MCF 10A (cell line): ENCODE measurements at places on chromosomes 2 and 18. TPM values are rescaled to one million over a fixed set of nuclear protein-coding genes. Genes with fewer than 3 reads are reported as not detected.

- no peak overlapping the region for H3K4me3 ChIP-seq
- peak; percentile 20 for DNase-seq
- H3K4me1 ChIP-seq, result peaks cover 8% of the 10 kb centered on the region
- H3K27ac ChIP-seq, result no peak overlapping the region
These were observed 3.8 kb downstream of the DSG1 start for GRCh38 chr18:31321719-31322118.

DNA sequence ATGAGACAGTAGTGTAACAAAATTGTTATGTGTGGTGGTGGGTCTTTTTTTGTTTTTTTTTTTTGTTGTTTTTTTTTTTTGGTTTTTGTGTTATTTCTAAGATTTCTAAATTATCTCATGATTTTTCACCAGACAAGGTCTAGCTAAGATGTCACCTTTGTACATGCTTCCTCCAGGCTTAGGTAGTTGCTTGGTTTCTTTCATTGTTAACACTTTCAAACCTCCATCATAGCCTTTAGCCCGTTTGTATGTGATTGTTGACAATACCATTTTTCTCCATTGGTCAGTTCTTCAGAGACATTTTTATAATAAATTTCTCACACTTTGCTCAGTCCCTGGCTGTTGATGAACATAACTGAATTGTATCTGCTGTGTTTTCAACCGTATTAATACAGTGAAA lies 2.2 kb downstream of the RELCH start:
- H3K4me1 ChIP-seq, result peaks cover 6% of the 10 kb centered on the region
- H3K36me3 ChIP-seq, result peaks cover 12% of the 10 kb centered on the region
- no peaks in the 10 kb centered on the region for H3K27me3 ChIP-seq
- H3K4me3 ChIP-seq, result peak overlapping the region; percentile 100
- H3K27ac ChIP-seq, result no peak overlapping the region
- no peak for DNase-seq

- no peak overlapping the region for H3K27ac ChIP-seq
- no peaks in the 10 kb centered on the region for H3K27me3 ChIP-seq
- no peak overlapping the region for H3K4me3 ChIP-seq
- H3K4me1 ChIP-seq, result peaks cover 6% of the 10 kb centered on the region
These were observed 57.6 kb upstream of the CD302 start for GRCh38 chr2:159855557-159856061.

DNA sequence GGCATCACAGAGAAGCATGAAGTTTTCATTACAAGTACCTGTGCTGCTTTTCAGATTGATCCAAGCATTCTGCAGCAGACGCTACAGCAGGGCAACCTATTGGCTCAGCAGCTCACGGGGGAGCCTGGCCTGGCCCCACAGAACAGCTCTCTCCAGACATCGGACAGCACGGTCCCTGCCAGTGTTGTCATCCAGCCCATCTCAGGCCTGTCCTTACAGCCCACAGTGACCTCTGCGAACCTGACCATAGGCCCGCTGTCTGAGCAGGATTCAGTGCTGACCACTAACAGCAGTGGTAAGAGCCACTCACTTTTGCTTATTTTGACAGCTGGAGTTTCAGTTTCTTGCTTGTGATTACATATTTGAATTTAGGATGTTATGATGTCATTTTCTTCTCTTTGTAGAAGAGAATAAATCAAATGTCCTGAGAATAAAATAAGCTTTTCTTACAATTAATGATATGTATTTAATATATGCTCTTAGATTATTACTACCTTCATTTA lies 104.9 kb downstream of the ZNF236 start:
- no peak overlapping the region for H3K27ac ChIP-seq
- no peaks in the 10 kb centered on the region for H3K27me3 ChIP-seq
- H3K4me1 ChIP-seq, result no peaks in the 10 kb centered on the region

DNA sequence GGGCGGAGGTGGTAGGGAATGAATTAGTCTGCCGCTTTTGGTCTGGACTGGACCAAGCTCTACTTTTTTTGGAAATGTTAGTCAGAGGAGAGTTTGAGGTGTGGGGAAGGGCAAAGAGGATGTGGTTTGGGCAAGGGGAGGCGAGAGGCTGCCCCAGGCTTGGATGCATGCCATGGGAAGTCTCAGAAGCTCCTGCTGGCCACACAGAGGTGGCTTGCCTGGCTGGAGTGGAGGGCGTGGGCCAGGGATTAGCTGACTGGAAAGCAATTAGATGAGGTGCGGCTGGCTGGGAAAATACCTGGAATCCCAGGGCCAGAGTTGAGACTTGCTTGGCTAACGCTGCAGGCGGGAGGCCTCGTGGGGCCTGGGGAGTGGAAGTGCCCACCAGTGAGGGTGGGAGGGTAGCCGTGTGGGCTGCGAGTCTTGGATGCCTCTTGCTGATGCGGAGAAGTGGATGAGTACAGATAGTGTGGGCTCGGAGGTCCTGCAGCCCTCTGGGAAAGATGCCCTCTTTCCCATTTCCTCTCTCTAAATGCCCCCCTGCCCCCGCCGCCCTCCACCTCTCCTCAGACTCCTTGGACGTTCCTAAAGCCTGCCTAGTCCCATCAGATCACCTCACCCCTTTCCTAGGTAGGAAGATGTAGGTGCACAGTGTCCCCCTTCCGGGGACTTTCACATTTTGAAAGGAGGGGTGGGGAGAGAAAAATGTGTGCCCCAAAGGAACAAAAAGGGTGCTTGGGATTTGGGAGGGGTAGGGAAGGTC lies 117.6 kb downstream of the SMAD7 start:
- H3K27ac ChIP-seq, result peak overlapping the region; percentile 88
- peak; percentile 98 for DNase-seq
- H3K4me1 ChIP-seq, result peaks cover 45% of the 10 kb centered on the region
- peaks cover 29% of the 10 kb centered on the region for H3K36me3 ChIP-seq
- no peaks in the 10 kb centered on the region for H3K27me3 ChIP-seq

DNA sequence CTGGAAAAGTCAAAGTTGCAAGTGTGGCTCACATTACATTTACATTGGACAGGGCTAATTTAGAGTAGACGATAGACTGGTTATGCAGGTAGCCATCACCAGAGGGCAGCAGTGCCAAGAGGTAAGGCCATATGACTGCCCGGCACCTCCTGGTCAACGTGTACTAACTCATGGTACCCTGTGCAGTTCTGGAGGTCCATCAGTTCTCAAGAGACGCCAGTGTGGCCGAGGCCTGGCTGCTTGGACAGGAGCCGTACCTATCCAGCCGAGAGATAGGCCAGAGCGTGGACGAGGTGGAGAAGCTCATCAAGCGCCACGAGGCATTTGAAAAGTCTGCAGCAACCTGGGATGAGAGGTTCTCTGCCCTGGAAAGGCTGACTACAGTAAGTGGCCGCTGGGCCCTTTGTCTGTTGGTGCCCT lies 65.8 kb upstream of the EML6 start:
- peaks cover 93% of the 10 kb centered on the region for H3K36me3 ChIP-seq
- peak; percentile 67 for DNase-seq
- H3K4me1 ChIP-seq, result no peaks in the 10 kb centered on the region
- no peaks in the 10 kb centered on the region for H3K27me3 ChIP-seq
- no peak overlapping the region for H3K4me3 ChIP-seq
- no peak overlapping the region for H3K27ac ChIP-seq

DNA sequence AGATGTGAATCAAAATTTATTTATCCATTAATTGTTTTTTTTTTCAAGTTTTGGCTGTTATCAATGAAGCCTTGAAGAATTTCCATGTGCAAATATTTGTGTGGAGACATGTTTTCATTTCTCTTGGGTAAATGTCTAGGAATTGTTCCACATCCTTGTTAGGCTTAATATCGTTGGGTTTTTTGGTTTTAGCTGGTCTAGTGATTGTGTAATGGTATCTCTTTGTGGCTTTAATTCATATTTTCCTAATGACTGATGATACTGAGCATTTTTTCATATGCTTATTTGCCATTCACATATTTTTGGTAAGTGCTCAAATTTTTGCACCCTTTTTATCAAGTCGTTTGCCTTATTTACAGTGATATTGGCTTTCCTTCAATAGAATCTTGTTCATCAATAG lies 250.3 kb upstream of the EPHA4 start:
- peaks cover 18% of the 10 kb centered on the region for H3K4me1 ChIP-seq
- DNase-seq, result no peak
- H3K27ac ChIP-seq, result no peak overlapping the region
- no peaks in the 10 kb centered on the region for H3K27me3 ChIP-seq
- H3K36me3 ChIP-seq, result no peaks in the 10 kb centered on the region

DNA sequence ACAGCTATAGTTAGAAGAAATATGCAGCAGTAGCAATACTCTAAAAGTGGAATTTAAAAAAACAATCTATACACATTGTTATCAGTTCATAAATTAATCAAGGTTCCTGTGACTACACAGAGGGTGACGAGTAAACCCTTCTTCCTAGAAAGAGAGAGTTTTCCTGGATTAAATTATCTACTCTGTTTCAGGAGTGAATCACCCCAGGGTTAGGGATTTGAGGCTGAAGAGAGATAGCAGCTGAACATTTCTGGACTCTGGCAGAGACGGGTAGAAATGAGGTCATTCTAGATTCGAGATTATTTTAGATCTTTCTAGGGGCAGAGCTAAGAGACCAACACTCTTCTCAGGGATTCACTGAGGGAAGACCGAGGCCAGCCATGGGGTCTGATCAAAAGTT lies 38.8 kb upstream of the PMAIP1 start:
- no peaks in the 10 kb centered on the region for H3K4me1 ChIP-seq
- no peak overlapping the region for H3K4me3 ChIP-seq
- no peak for DNase-seq
- no peak overlapping the region for H3K27ac ChIP-seq

DNA sequence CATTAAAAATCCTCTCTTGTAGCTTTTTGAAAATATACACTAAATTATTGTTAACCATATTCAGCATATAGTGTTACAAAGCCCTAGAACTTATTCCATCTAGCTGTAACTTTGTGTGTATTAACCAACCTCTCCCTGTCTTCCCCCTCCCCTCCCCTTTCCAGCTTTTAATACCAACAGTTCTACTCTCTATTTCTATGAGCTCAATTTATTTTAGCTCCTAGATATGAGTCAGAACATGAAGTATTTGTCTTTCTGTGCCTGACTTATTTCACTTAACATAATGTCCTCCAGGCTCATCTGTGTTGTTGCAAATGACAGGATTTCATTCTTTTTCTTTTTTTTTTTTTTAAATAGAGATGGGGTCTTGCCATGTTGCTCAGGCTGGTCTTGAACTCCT lies 45.1 kb downstream of the GPD2 start:
- H3K27ac ChIP-seq, result peak overlapping the region; percentile 5
- H3K27me3 ChIP-seq, result no peaks in the 10 kb centered on the region
- peaks cover 18% of the 10 kb centered on the region for H3K4me1 ChIP-seq
- peaks cover 13% of the 10 kb centered on the region for H3K36me3 ChIP-seq
- no peak for DNase-seq

DNA sequence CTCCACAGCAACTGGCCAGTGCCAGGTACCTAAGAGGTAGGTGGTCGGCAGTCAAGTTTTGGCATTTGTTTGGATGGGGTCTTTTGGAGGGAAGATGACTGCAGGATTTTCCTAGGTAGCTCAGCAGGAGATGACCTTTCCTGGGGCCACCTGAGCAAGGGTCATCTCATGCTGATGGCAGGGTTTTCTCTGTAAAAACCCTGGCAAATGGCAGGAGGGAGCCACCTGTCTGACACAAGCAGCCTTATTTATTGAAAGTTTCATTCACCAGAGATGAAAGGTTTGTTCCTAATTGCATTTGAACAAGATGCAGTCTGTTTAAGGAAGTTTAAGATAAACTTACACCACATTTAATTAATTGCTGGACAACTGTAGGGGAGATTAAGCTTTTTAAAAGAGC lies 31.6 kb upstream of the ACAA2 start:
- no peak for DNase-seq
- H3K4me1 ChIP-seq, result peaks cover 29% of the 10 kb centered on the region
- H3K36me3 ChIP-seq, result no peaks in the 10 kb centered on the region
- peak overlapping the region; percentile 16 for H3K27ac ChIP-seq
- H3K4me3 ChIP-seq, result no peak overlapping the region

DNA sequence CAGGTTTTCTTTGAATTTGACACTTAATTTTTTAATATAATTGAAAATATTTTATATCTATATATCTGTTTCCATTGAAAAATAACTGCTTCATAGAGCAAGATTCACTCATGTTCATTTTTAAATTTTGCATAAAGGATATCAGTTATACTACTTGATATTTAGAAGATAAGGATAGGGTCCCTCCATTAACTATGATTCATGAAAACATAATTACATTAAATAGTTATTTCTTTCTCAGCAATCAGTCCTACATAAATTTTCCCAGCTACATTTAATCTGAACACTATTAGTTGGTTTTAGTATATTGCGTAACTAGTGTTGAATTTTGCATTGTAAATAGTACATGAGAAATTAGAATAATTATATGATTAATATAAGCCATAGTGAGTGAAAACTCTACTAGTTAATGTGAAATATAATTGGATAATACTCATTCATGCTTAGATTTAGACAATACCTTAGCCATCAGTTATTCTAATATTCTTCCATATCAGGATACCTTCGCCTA lies 42.7 kb downstream of the LRP1B start:
- DNase-seq, result no peak
- H3K27ac ChIP-seq, result no peak overlapping the region
- H3K36me3 ChIP-seq, result no peaks in the 10 kb centered on the region
- H3K4me1 ChIP-seq, result no peaks in the 10 kb centered on the region
- H3K4me3 ChIP-seq, result no peak overlapping the region
- peaks cover 86% of the 10 kb centered on the region for H3K27me3 ChIP-seq

GRCh38 chr2:70759446-70759845 lies 8.6 kb downstream of the ADD2 start:
- peaks cover 6% of the 10 kb centered on the region for H3K36me3 ChIP-seq
- no peaks in the 10 kb centered on the region for H3K4me1 ChIP-seq
- H3K27me3 ChIP-seq, result peaks cover 25% of the 10 kb centered on the region
- DNase-seq, result no peak

- DNase-seq, result no peak
- no peaks in the 10 kb centered on the region for H3K36me3 ChIP-seq
- H3K4me3 ChIP-seq, result no peak overlapping the region
- H3K27me3 ChIP-seq, result no peaks in the 10 kb centered on the region
- H3K4me1 ChIP-seq, result no peaks in the 10 kb centered on the region
- no peak overlapping the region for H3K27ac ChIP-seq
These were observed 194.8 kb downstream of the ANAPC1 start for GRCh38 chr2:111689174-111689573.

GRCh38 chr2:175350105-175350504 lies 168.6 kb upstream of the ATP5MC3 start:
- no peaks in the 10 kb centered on the region for H3K36me3 ChIP-seq
- H3K27ac ChIP-seq, result no peak overlapping the region
- peaks cover 87% of the 10 kb centered on the region for H3K27me3 ChIP-seq
- H3K4me3 ChIP-seq, result no peak overlapping the region
- no peak for DNase-seq

- H3K4me3 ChIP-seq, result no peak overlapping the region
- H3K27me3 ChIP-seq, result no peaks in the 10 kb centered on the region
- H3K36me3 ChIP-seq, result peaks cover 5% of the 10 kb centered on the region
- DNase-seq, result peak; percentile 2
- peaks cover 21% of the 10 kb centered on the region for H3K4me1 ChIP-seq
These were observed 906.6 kb downstream of the DSC3 start for GRCh38 chr18:30135938-30136337.

GRCh38 chr2:176283291-176284068 lies 14.2 kb downstream of the MTX2 start:
- H3K27ac ChIP-seq, result no peak overlapping the region
- no peak for DNase-seq
- peaks cover 13% of the 10 kb centered on the region for H3K36me3 ChIP-seq

The TNS1 gene
- 2.9 and 3.3 TPM in 2 replicates for total RNA-seq

The AOX1 gene
- total RNA-seq, result 54.0 and 76.6 TPM in 2 replicates

The ACADL gene
- not detected in 2 replicates for total RNA-seq

The SPTBN1 gene
- total RNA-seq, result 148 and 171 TPM in 2 replicates

The RBKS gene
- 9.2 and 9.9 TPM in 2 replicates for total RNA-seq

The SALL3 gene
- total RNA-seq, result not detected in 2 replicates

The RUFY4 gene
- not detected in 2 replicates for total RNA-seq
